Osteoblast (primary cell): ENCODE measurements at places on chromosomes 6 and 20. TPM values are rescaled to one million over a fixed set of nuclear protein-coding genes. Genes with fewer than 3 reads are reported as not detected.

DNA sequence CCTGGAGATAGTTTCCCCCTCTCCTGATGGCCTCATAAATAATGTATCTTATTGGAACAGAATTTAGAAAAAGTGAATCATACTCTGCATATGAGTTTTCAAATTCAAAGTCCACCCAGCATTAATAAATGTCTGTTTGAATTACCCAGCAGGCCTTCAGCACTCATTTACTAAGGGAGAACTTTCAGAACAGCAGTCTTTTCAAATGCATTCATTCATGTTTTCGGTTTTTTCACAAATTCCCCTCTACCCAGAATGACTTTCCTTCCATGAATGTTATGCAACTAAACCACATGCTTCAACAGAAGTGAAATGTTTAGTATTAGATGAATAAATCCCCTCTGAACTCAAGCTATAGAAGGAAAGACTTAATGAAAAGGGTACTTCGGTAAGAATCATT lies 92.4 kb downstream of the RTN4IP1 start:
- H3K27ac ChIP-seq = no peak overlapping the region
- H3K4me3 ChIP-seq = no peak overlapping the region
- no peaks in the 10 kb centered on the region for H3K4me1 ChIP-seq
- no peak for DNase-seq

GRCh38 chr6:12077021-12077710 lies 65.1 kb downstream of the HIVEP1 start:
- H3K36me3 ChIP-seq = no peaks in the 10 kb centered on the region
- no peak for DNase-seq
- H3K27me3 ChIP-seq = no peaks in the 10 kb centered on the region
- peaks cover 3% of the 10 kb centered on the region for H3K4me1 ChIP-seq
- no peak overlapping the region for H3K27ac ChIP-seq
- no peak overlapping the region for H3K4me3 ChIP-seq

MYCT1 gene
- total RNA-seq = 0.29 and 0.36 TPM in 2 replicates

DNA sequence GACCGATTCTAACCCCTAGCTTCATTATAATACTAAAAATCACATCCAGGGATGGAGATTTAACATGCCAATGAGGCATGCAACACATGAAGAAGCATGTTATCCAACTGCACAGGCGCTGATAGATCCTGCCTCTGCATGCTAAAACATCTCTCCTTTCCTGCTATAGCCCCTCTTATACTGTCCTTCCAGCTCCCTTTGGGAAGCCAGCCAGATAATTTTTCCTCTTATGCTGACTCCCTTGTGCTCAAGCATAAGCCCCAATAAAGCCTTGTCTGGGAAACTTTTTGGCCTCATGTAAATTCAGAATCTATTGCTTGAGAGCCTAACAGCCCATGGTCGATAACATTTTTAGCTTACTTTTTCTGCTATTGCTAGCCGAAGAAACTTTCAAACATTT lies 404.3 kb downstream of the EPM2A start:
- no peaks in the 10 kb centered on the region for H3K36me3 ChIP-seq
- no peak overlapping the region for H3K4me3 ChIP-seq
- no peak for DNase-seq
- H3K27me3 ChIP-seq = no peaks in the 10 kb centered on the region
- H3K27ac ChIP-seq = no peak overlapping the region

GRCh38 chr6:48553467-48554189 lies 442.6 kb upstream of the PTCHD4 start:
- no peaks in the 10 kb centered on the region for H3K36me3 ChIP-seq
- DNase-seq = no peak
- no peaks in the 10 kb centered on the region for H3K4me1 ChIP-seq
- no peaks in the 10 kb centered on the region for H3K27me3 ChIP-seq
- no peak overlapping the region for H3K27ac ChIP-seq
- no peak overlapping the region for H3K4me3 ChIP-seq

DNA sequence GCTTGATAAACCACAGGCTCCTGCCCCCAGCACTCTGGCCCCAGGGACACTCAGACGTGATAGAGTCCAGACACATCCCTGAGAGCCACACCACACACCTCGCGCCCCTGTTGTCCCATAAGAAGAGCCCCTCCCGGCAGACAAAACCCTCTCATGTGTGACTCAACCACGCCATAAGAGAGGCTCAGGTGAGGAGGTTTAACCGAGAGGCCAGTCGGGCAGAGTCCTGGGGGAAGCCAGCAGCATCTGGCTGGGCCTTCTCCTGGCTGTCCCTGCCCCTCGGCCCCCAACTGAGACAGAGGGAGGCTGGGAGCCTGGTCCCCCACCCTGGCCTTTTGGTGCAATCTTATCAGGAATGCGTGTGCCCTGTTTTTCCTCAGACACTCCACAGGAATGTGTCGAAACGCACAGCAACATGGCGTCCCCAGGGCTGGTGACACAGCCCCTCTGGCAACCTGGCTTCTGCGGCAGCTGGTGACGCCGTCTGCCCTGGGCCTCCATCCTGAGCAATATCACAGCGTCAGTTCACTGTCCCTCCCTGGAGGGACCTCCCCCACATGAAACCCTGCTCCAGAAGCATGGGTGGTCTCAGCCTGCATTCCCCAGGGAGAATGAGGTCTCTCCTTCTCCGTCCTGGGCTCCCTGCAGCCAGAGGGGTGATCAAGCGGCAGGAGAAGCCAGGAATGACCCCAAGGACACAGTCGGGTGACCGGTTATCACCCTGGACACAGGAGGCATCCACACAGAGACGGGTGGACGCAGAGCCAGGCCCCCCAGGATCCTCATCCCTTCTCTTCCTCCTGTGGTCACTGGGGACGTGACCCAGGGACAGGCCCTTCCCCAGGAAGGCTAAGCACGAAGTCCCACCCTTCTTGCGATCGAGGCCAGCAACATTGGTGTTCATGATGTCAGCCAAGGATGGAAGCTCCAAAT lies 156.6 kb upstream of the AFDN start:
- DNase-seq = no peak
- no peaks in the 10 kb centered on the region for H3K4me1 ChIP-seq
- H3K36me3 ChIP-seq = no peaks in the 10 kb centered on the region
- H3K4me3 ChIP-seq = no peak overlapping the region

GTSF1L gene
- total RNA-seq = not detected in 2 replicates

GRCh38 chr20:60430516-60431001 lies 472.3 kb downstream of the CDH26 start:
- no peak overlapping the region for H3K4me3 ChIP-seq
- no peak overlapping the region for H3K27ac ChIP-seq
- no peaks in the 10 kb centered on the region for H3K36me3 ChIP-seq
- no peak for DNase-seq
- H3K27me3 ChIP-seq = no peaks in the 10 kb centered on the region
- no peaks in the 10 kb centered on the region for H3K4me1 ChIP-seq

DNA sequence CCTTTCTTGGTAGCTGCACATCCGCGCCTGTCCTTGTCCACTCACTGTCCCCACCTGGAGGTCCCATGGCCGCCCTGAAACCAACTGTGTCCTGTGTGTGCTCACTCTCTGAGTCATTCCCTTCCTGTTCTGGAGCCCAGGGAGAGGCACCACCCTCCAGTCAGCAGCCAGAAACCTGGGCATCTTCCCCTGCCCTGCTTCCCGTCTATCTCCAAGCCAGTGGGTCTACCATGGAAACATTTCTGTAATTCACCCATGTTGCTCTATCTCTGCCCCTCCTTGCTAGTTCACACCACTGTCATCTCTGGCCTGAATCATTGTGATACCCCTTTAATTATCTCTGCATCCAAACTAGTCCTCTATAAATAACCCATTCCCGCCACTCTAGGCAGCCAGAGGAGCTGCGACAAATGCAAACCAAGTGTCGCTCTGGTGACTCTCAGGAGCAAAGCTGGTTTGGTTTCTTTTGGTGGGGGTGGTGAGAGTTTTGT lies 28.8 kb upstream of the SYNJ2 start:
- H3K4me1 ChIP-seq = peaks cover 8% of the 10 kb centered on the region
- H3K36me3 ChIP-seq = no peaks in the 10 kb centered on the region
- no peak overlapping the region for H3K4me3 ChIP-seq
- H3K27ac ChIP-seq = no peak overlapping the region

DNA sequence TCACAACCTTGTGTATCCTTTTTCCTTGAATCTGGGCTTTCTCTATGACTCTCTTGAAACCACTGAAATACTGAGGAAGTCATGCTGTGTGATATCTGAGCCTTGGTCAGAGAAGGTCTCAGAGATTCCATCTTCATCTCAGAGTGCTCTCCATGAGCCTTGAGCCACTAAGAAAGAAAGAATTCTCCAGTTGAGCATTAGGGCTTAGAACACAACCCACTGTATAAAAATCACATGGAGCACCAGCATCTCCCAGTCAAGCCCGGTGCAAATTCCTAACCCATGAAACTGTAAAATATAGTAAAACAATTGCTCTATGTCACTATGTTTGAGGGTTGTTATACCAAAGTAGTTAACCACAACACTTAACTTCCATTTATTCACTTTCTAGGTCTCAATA lies 181.4 kb downstream of the MOXD1 start:
- peaks cover 8% of the 10 kb centered on the region for H3K4me1 ChIP-seq
- peak; percentile 8 for DNase-seq

DNA sequence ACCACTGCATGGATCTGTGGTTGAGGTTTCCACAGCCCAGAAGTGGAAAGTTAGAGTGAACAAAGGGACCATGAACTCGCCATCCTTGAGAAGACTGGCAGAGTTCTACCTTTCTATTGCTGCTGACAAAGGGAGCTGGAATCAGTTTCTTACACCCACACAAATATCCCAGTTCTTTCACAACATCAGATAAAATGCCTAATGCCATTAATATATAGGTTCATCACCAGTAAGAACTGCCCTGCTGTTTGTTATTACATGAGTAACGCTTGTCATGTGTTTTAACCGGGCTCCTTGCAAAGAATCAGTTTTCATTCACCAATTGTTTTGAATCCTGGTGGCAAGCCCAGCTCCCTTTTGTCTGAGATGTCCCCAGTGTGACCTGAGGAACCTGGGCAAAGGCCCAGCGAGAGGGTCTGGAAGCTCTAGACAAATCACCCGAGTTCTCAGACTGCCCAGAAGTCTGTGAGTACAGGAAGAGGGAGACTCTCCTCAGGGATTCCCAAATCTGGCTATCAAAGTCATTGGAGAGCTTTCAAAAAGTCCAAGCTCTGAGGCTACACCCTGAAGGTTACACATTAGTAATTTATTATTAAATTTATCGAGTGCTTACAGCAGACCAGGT lies 7.5 kb upstream of the CD164 start:
- H3K4me3 ChIP-seq = no peak overlapping the region
- H3K4me1 ChIP-seq = peaks cover 5% of the 10 kb centered on the region
- H3K36me3 ChIP-seq = no peaks in the 10 kb centered on the region
- H3K27me3 ChIP-seq = peaks cover 5% of the 10 kb centered on the region
- peak; percentile 36 for DNase-seq
- H3K27ac ChIP-seq = no peak overlapping the region

GRCh38 chr20:53316206-53316937 lies 277.3 kb downstream of the ZNF217 start:
- H3K27me3 ChIP-seq = no peaks in the 10 kb centered on the region
- H3K36me3 ChIP-seq = no peaks in the 10 kb centered on the region
- no peak for DNase-seq
- H3K27ac ChIP-seq = no peak overlapping the region
- H3K4me1 ChIP-seq = no peaks in the 10 kb centered on the region
- no peak overlapping the region for H3K4me3 ChIP-seq

DNA sequence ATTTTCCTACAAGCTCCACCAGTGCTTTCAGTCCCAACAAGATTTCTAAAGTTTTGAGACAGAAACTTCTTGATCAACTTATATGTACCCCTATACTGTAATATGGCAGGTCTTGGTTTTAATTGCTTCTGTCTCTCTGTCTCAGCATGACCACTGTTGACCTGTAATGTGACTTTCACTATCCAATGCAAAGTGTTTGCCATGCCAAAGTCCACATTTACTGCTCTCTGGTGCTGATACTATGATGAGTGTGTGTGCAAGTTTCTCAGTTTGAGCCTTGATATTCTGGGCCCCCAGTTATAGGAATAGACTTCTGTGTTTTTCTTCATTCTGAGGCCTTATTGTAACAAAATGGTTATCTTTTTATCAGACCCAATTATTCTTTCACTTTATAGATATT lies 45.8 kb downstream of the OR2J2 start:
- H3K27ac ChIP-seq = no peak overlapping the region
- no peaks in the 10 kb centered on the region for H3K36me3 ChIP-seq
- no peak overlapping the region for H3K4me3 ChIP-seq
- no peaks in the 10 kb centered on the region for H3K27me3 ChIP-seq
- no peak for DNase-seq

DNA sequence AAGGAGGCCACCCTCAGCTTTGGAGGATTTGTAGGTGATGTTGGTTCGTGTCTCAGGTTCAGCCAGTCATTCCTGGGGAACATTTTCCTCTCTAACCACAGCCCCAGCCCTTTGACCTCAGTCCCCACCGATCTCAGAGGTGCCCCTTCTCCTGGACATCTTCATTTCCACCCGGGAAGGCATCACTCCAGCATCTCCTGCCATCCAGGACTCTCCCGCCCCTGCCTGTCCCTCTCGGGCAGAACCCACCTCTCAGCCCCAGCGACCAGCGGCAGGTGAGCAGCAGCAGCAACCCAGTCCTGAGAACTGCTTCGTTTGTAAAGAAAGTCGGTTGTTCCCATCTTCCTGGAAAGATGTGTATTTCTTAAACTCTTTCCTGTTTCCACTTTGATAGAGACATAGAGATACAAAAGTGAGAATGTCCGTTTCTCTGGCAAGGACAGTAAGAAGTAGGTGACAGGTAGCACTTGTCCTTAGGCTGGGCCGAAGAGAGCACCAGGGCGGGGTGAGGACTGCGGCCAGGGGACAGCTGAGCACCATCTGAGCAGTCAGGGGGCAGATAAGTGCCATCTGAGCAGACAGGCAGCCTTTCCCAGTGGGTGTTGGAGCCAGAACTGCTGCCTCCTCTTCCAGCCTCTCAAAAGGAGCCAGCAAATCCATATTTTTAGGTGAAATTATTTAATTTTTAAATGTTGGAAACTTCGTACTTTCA lies 142.2 kb downstream of the CDH4 start:
- H3K27me3 ChIP-seq = no peaks in the 10 kb centered on the region
- no peak overlapping the region for H3K4me3 ChIP-seq
- no peak for DNase-seq
- no peak overlapping the region for H3K27ac ChIP-seq
- no peaks in the 10 kb centered on the region for H3K4me1 ChIP-seq
- no peaks in the 10 kb centered on the region for H3K36me3 ChIP-seq

GRCh38 chr20:36950414-36951197 lies 902 bp downstream of the SAMHD1 start:
- H3K27ac ChIP-seq = peak overlapping the region; percentile 60
- H3K4me1 ChIP-seq = peaks cover 3% of the 10 kb centered on the region
- H3K27me3 ChIP-seq = no peaks in the 10 kb centered on the region
- peak; percentile 89 for DNase-seq

- no peak overlapping the region for H3K4me3 ChIP-seq
- H3K36me3 ChIP-seq = no peaks in the 10 kb centered on the region
- no peak overlapping the region for H3K27ac ChIP-seq
- DNase-seq = peak; percentile 65
- H3K4me1 ChIP-seq = no peaks in the 10 kb centered on the region
- no peaks in the 10 kb centered on the region for H3K27me3 ChIP-seq
Measured at GRCh38 chr20:59469267-59470252, 134.8 kb upstream of the PHACTR3 start.

DNA sequence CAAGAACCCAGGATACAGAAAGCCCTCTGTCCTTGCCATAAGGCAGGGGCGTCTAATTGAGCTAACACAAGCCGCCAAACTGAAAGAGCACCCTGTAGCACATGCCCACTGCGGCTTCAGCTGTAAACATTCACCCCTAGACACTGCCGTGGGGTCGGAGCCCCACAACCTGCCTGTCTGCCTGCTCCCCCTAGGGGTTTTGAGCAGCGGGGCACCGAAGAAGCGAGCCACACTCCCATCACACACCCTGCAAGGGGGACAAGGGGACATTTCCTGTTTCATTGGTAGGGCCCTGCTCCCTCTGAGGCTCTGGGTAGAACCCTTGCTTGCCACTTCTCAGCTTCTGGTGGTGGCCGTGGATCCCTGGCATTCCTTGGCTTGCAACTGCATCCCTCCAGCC lies 45.2 kb upstream of the BCLAF1 start:
- H3K36me3 ChIP-seq = no peaks in the 10 kb centered on the region
- H3K27me3 ChIP-seq = peaks cover 9% of the 10 kb centered on the region
- H3K27ac ChIP-seq = no peak overlapping the region
- no peak overlapping the region for H3K4me3 ChIP-seq
- DNase-seq = no peak
